Cortex of kidney (tissue), 1 donor: ENCODE measurements at places on chromosomes 2 and 18.

- DNase-seq, result no peak
Measured at GRCh38 chr2:1627628-1628381, 116.5 kb downstream of the PXDN start.

DNA sequence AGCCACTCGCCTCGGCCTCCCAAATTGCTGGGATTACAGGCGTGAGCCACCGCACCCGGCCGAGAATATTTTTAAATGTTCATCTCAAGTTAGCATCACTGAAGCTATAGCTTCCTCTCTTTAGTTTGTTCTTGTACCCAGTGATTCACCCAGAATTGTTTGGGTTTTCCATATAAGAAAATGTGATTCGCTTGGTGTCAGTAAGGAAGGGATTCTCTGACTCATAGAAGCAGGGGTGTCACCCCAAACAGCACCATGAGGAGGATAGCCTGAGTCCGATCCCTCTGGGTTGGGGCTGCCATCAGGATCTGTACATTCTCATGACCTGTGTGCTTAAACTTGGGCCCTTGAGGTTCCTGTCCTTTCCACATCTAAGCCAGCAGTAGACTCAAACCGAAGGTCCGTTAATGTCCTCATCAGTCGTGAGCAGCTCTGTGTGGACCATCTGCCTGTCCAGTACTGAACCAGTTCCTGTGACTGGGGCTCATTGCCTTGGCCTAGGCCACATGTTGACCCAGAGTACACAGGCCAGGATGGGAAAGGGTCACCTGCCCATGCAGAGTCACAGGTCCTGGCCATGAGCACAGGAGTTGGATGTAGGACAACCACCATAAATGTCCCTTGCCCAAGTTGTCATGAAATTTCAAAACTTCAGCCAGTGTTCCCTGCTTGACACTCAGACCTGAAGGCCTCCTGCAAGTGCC, 311.9 kb downstream of the GBX2 start:
- DNase-seq, result no peak

GRCh38 chr2:126990605-126991532, 92.2 kb downstream of the TEX51 start:
- DNase-seq, result no peak

DNA sequence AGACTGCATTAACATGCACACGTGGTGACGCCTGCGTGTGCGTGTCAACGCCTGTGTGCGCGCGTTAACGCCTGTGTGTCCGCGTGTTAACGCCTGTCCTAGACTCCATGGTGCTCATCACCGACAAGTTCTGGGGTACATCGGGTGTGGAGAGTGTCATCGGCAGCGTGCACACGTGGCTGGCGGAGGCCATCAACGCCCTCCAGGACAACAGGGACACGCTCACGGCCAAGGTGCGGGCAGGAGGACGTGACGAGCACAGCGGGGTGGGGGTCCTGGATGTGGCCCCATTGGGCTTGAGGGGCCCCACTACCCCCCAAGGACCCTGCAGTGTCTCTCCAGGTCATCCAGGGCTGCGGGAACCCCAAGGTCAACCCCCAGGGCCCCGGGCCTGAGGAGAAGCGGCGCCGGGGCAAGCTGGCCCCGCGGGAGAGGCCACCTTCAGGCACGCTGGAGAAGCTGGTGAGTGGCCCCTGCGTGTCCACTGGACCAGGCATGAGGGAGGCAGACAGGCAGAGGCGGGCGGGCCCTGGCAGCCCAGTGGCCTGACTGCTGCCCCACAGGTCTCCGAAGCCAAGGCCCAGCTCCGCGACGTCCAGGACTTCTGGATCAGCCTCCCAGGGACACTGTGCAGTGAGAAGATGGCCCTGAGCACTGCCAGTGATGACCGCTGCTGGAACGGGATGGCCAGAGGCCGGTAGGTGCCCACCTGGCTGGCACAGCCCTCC, 29.2 kb downstream of the GPC1 start:
- DNase-seq, result no peak

DNA sequence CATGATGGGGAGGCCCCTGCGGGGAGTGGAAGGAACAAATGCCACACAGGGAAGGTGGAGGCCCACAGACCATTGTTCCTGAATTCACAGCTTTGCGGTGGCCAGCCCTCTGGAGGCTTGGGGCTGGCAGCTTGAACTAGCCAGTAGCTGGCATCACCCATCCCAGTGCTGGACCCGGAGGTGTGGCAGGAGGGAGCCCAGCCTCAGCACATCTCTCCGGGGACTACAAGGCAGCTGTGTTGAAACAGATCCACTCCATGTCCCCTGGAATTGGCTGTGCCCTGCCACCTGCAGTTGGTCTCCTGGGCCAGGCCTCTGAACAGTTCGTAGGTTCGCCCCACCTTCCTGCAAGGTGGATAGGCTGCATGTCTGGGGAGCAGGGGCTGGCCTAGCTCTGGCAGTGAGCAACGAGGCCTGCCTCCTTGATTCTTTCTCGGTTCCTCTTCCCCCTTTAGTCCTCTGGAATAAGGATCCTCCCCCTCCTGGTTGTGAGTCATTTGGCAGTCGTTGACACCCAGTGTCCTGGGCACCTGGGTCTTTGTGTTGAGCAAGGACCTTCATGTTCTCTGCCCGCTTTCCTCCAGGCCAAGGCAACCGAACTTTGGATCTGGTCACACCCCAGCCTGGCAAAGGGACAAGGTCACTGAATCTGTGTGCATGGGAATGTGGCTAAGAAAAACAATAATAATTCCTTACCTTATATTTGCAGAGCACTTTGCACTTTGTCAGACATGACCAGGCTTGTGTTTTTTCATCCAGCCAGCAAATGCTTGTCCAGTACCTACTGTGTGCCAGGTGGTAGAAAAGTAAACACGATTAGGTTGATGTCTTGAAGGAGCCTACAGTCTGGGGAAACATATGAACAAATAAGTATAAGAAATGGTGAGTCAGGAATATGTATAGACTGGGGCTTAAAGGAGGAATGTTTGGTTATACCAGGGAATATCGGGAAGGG, 55.0 kb upstream of the MCFD2 start:
- no peak for DNase-seq

GRCh38 chr2:4533806-4534205, 830.4 kb downstream of the DCDC2C start:
- no peak for DNase-seq

- no peak for DNase-seq
Measured at GRCh38 chr2:18410543-18410942, 149.9 kb downstream of the RDH14 start.

- DNase-seq, result no peak
Measured at GRCh38 chr2:48760826-48761225, 5.3 kb upstream of the LHCGR start.

DNA sequence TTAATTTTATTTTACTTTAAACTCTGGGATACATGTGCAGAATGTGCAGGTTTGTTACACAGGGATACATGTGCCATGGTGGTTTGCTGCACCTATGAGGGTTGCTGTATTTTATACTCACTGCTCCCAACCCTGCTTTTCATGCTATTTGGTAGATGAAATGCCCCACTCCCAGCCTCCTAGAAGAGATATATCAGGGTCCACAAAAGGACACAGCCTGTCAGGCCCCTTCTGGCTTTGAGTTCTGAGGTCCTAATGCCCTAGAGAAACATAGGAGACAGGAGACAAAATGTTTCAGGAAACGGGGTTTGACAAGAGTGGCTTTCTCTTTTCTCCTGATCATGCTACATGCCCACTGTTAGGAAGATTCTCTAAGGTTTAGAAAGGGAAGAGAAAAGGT, 27.1 kb upstream of the SOX11 start:
- DNase-seq, result no peak

DNA sequence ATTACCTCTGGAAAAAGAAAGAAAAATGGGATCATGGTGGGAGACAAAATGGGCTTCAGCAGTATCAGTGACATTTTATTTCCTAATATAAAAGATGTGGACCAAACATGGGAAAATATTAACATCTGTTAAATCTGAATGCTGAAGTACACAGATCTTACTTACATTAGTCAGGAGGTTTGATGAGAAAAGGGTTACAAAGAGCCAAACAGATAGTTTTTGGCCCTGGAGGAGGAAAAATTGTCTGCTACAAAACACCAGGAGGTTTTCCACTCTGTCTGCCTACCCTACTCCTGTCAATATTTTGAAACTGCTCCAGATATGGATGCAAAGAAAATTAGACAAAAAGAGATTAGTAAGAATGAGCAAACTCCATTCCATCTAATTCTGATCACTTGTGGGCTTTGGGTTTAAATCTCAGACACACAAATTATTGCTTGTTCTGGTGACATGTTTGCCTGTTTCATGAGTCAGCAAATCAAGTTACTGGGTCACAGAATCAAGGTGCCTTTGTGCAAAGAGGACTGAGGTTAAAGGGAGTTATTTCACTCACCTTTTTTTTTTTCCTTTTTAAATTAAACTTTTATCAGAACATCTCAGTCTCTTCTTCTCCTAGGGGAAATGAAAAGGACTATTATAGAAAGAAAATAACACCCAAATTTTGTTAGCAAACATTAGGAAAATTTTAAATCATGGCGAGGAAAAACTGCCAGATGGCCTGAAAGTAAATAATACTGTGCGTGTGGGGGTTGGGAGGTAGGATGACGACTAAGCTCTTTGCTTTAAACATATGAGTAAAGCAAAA, 87.0 kb upstream of the SPATS2L start:
- no peak for DNase-seq

DNA sequence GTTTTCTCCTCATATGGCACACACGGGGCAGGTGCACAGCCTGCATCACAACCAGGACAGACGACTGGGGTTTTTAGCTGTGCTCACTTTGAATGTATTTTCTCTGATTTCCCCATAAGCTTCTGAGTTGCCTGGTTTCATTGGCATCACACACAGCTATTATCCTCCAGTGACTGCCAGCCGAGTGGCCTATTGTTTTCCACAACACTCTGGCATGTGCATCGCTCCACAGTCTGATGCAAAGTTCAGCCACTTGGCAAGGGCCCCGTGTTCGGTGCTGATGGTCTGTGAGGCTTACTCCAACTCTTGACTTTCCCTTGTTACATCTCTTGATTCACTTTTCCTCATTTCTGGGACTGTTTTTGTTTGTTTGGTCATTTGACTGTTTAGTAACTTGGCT, 593.1 kb downstream of the CBLN2 start:
- DNase-seq, result no peak

GRCh38 chr2:27518782-27519113, 22.1 kb downstream of the GCKR start:
- DNase-seq, result no peak

DNA sequence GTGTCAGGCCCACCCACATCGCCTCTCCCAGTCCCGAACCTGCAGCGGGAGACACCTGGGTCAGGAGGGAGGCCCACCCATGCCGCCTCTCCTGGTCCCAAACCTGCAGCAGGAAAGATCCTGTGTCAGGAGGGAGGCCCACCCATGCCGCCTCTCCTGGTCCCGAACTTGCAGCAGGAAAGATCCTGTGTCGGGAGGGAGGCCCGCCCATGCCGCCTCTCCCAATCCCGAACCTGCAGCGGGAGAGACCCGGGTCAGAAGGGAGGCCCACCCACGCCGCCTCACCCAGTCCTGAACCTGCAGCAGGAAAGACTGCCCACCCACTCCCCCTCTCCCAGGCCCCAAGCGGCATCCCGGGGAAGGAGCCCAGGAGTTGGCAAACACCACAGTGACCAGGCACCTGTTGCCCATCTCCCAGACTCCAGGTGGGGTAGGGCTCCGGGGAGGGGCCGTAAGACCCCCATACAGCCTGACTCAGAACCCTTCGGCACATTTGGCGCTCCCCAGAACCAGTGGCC, 7.8 kb downstream of the SLC66A2 start:
- no peak for DNase-seq

DNA sequence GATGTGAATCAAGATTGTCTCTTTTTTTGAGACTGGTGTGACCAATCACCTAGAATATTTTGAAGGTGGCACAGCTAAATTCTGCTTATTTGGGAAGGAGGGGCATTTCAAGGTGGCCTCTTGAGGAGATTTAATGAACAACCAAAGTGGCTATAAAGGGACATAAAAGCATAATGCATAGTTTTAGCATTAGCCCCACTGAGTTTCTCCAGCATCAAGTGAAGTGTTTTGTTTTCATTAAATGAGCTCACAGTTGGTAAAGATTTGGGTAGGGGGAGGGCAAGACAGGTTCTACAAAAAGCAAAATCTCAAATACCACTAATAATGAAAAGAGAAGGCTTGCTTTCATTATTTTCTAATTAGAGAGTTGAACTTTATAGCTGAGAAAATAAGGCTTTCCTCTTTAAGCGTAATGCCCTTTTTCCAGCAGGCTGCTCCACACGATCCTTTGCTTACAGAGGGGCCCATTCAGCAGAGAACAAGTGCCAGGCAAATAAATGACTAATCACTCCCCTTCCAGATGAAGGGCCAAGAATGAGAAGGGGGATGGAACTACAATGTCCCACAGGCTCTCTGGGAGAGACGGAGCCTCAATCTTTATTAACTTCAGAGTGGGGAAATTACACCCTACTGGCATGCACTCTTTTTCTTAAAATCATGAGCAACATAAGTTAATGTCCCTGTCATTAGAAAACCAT, 35.9 kb downstream of the LHCGR start:
- no peak for DNase-seq

DNA sequence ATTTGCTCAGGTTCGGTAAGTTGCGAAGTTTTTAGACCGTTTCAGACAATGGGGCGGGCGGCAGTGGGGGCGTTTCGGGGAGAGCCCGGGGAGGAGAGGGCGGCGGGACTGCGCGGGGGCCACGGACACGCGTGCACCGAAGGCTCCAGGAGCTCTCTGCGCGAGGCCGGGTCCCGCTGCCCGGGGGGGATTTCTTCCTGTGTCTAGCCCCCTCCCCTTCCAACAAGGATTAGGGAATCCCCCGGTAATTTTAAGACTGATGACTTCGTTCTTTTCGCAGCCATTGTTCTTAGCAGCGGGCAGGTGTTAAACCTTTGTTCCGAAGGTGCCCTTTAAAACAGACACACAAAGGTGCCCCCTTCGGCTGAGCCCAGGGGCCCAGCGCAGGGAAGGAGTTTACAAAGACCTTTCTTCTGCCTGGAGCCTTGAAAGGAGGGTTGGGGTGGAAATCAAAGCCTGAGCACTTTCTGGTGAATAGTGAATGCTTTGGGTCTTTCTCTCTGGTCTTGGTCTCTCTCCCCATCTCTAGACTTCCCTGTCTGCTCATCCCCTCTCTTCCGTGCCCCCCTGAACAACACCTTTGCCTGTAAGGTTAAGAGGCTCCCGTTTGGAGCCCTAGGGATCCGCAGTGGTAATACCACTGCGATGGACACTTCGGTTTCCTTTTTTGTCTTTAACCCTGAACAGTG, 2.1 kb downstream of the TRIB2 start:
- no peak for DNase-seq

GRCh38 chr2:220856486-220856885, 715.6 kb downstream of the EPHA4 start:
- DNase-seq, result no peak
